ENCODE measurements at places on chromosomes 1 and 21.

GRCh38 chr1:204513117-204513716 is 3.0 kb upstream of the MDM4 start:
- no peak for DNase-seq

DNA sequence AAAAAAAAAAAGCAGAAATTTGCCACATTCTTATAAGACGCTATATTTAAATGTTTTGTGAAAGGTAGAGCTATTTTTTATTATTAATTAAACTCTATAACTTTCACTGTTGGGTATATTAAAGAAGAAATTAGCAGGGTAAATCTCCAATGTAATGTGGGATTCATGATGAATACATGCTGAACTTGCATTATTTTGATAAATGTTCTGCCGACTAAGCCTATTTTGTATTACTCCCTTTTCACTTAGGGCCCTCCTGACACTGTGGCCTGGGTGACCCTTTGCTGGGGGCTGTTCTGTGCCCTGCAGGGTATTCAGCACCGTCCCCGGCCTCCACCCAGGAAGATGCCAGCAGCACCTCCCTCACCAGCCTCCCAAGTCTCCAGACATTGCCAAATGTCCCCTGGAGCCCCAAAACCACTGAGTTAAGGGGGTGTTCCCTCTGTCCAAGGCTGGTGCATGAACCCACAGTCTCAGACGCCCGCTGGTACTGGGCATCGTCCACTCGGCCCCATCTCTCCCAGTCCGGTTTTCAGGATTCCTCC is 22.5 kb downstream of the RSPH1 start:
- no peak for DNase-seq

DNA sequence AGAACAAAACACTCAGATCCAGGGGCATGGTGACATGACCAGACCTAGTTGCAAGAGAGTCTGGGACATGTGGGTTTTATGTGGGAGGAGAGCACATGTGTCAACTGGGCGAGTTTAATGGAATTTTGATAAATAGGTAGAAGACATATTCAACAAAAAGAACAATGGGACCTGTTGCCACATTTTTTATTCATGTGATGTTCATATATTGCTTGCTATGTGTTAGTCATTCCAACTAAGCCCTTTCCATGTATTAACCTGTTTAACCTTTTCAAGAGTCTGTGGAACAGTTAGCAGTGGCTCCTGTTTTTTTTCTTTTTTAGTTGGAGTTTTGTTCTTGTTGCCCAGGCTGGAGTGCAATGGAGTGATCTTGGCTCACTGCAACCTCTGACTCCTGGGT is 30.1 kb upstream of the CSF3R start:
- no peak for DNase-seq

DNA sequence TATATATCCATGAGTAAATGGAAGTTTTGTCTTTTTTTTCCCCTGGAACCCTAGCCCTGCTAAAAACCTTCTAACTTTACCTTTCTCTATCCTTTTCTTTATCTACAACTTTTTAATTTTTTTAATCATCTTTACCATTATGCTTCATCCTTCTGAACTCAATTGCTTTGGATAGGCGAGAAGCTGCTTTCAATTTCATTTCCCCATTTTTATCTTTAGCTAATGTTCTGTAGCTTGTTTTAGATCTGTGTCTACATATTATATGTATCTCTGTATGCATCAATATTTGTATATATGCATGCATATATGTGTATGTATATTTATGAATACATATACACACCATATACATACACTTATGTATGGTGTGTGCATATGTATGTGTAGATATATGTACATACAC is 57.4 kb downstream of the PTPRC start:
- no peak for DNase-seq

GRCh38 chr1:30446508-30446907 is 276.9 kb downstream of the MATN1 start:
- no peak for DNase-seq

DNA sequence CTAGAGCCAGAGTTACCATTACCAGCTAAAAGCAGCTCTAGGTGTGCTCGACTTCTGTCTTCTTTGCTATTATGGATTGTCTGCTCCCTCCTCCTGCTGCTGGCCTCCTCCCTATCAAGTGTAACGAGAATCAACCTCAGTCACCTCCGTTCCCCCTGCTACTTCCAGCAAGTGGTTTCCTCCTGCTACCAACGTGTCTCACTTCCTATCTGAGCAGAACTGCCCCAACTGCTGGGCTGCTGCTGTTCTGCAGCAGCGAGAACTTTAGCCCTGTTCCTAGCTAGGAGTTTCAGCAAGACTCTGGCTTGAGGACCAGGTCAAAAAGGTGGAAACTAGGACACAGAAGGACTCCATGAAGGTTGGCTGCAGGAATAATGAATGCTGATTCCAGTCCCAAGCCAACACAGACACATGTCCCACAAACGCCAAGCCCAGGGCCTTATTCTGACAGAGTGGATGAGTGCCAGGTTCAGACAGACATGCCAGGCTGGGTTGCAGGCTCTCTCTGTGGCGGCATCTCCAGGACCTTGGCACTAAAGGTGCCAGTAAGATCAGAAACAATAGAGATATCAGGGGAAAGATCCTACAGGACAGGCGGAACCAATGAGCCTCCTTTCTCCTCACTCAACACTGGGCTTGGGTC is 46.9 kb downstream of the CD34 start:
- DNase-seq, result no peak

GRCh38 chr1:86436041-86436440 is 12.1 kb downstream of the CLCA2 start:
- no peak for DNase-seq

GRCh38 chr1:31041529-31041928 is 24.0 kb downstream of the PUM1 start:
- DNase-seq, result no peak

GRCh38 chr1:76292418-76293184 is 218.1 kb downstream of the ST6GALNAC3 start:
- DNase-seq, result no peak

DNA sequence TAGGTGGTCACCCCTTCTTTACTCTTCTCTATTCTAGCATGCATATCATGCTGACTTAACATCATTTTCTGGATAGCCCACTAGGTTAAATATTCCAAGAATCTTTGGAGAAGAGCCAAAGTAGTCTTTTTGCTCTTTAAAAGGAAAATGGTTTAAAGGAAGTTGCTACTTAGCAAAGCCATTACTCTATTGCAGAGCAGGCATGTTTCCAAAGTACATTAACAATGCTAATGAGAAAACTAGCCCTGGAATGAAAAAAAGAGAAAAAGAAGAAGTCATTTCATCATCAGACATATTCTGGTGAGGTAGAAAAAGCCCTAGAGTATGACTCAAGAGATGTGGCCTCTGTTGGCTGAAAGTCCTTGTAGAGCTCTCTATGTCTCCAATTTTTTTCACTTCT is 74.0 kb downstream of the NUF2 start:
- no peak for DNase-seq

- DNase-seq, result no peak
These were observed 1237.8 kb downstream of the NCAM2 start for GRCh38 chr21:22235866-22236590.

- DNase-seq, result no peak
These were observed 664.0 kb downstream of the SMYD3 start for GRCh38 chr1:245843101-245843500.

DNA sequence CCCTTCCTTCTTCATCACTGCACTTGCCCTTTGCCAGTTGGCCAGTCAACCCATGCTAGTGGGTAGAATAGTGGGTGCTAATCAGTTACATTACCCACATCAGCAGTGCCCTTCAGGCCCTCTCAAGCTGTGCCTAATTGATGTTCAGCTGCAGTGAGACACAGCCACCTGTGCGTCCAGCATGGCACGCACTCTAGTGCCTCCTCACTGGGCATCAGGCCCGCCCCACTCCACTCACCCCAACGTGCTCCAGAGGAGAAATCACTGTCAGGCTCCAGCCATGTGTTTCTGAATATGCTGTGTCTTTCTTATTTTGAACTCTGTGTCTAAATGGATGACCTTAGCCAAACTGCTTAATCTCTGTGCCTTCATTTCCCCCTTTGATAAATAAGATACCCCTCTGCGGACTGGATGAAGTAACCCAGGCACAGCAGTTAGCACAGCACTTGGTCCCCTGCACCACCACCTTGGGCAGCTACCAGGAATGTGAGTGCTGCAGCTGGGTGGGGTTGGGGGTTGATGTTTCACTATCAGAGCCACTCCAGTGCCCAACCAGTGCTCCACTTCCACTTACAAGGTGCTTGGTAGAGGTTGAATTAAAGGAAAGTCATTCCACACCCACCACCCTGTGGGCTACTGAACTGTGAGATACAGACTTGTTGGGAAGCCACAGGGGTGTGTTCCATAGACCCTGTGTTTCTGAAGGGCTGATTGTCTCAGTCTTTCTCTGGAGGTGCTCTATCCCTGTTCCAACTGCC is 8.9 kb upstream of the ADORA3 start:
- no peak for DNase-seq

DNA sequence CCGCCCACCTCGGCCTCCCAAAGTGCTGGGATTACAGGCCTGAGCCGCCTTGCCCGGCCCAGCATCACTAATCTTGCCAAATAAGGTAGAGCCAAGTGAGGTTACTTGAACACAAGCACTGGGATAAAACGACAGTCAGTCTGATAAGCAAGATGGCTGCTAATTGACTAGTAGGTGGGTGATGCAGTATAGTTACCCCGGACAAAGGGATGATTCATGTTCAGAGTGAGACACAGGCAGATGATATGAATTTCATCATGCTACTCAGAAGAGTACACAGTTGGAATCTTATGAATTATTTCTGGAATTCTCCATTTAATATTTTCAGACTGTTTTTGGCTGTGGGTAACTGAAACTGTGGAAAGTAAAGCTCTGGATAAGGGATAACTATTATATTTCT is 178.4 kb downstream of the USP25 start:
- DNase-seq, result no peak

- no peak for DNase-seq
These were observed 53.6 kb downstream of the UBE2T start for GRCh38 chr1:202288177-202288576.

DNA sequence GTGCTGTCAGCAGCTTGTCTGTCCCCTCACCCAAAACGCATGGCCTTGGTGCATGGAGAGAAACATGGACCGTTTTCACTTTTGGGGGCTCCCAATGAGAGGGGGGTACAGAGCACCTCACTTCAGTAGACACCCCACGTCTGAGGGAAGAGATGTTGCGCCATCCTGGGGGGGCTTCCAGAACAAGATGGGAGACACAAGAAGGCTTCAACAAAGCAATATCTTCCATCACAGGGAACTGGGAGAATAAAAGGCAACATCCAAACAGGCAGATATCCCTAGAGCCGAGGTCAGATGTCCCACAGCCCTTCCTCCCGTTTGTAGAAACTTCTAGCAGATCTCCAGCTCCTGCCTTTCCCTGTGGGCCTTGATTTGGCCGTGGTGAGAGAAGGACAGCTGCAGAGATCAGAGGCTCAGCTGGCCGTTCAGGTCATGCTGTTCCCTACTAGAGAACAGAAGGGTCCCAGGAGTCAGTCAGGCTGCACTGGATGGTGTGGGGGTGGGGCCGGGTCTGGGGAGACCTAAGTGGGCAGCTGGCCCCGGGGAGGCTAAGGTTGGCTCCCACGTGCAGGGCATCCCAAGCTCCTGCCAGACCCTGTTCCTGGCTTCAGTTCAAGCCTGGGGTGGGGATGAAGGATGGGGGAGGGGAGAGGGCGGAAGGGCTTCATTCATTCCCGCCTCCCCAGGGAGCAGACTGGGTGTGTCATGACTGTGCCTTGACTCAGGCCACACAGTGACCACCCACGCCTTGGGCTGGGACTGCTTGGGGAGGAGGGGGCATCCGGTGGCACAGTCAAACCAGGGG is 4.4 kb downstream of the PLOD1 start:
- no peak for DNase-seq

DNA sequence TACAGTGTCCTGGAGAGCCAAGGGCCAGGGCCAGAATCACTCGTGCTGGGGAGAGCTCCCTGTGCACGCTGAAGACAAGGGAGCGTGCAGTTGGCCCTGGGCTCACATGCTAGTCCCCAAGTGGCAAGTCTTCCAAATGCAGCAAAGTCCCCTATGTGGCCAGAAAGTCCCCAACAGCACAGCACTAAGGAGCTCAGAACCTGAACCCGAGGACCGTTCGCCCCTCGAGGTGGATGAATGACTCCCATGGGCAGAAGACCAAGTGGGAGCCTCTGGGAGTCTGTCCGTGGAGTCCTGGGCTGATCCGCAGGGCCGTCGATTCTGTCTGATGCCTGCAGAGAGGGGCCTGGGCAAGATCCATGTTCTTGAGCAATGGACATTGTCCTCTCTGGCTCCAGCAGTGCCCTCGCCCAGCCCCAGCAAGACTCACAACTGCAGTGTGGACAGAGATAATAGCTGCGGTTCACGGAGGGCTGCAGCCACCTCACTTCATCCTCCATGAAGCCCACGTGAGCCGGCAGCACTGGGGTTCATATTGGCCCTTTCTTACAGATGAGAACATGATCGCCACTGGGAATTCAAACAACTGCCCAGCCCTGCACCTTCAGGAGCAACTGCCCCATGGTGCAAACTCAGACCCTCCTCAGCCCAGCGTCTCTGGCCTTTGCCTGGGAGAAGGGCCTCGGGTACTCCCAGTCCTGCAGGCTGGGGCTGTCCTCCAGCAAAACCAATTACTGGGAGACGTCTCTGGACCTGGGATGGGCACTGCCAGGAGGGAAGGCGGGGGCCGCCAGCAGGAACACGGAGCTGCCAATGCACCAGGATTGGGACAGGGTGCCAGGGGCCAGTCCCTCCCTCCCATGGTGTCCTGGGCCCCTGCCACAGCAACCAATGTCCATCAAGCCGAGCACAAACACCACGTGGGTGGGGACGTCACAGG is 243.7 kb downstream of the NPHP4 start:
- no peak for DNase-seq

DNA sequence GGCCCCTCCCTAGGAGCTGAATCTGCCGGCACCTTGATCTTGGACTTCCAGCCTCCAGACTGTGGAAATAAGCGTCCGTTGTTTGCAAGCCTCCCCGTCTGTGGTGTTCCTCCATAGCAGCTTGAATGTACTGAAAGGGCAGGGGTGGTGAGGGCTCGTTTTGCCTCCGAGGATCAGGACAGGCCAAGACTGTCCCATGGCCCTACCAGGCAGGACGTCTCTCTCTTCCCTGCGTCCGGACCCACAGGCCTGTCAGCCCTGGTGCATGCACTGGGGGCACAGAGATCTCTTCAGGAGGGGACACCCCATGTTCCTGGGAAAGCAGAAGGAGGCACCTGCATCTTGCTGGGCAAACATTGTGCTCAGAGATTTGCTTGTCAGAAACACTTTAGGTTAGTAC is 156.3 kb upstream of the C1orf174 start:
- DNase-seq, result no peak

GRCh38 chr1:233738396-233738795 is 124.5 kb downstream of the KCNK1 start:
- DNase-seq, result no peak

DNA sequence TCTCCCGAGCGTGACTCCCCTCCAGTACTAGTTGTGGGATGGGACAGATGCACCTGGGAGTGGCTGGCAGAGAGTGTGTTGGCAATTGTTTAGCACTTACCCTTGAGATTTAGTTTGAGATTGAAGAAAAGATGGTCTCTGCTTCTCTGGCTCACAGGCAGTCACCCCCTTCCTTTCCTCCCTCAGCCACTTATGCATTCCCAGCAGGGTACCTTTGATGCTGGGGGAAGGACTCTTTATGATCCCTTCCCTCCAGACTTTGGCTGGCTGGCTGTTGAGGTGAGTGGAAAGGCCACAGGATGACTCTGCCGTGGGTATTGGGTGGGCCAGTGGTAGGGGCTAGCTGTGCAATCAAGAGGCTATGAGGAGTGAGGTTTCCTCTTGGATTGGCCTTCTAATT is 236.8 kb downstream of the CAMTA1 start:
- DNase-seq, result no peak
